Ammon's horn (tissue), 1 donor: ENCODE measurements at places on chromosomes 11 and 22.

DNA sequence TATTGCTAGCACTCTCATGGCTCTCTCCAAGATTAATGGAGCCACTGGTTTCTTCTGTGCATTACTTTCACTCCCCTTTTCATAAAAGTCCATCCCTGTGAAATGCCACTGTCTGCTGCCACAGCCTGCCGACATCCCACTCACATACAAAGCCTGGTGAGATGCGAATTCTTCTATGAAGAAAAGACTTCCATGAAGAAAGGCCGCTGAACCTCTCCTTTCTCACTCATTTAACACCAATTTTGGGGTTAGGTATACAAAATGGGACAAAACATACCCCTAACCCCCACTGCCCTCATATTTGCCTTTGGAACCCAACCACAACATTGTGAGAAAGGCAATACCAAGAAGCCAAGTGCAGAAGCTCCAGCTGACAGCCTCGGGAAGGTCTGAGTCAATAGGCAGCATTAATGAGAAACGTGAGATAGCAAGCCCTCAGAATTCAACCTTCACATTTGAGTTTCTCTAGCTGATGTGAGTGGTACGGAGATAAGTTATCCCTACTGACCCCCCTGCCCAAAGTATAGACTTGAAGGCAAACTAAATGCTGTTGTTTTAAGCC, 156.4 kb downstream of the ATG16L2 start:
- DNase-seq, result no peak

DNA sequence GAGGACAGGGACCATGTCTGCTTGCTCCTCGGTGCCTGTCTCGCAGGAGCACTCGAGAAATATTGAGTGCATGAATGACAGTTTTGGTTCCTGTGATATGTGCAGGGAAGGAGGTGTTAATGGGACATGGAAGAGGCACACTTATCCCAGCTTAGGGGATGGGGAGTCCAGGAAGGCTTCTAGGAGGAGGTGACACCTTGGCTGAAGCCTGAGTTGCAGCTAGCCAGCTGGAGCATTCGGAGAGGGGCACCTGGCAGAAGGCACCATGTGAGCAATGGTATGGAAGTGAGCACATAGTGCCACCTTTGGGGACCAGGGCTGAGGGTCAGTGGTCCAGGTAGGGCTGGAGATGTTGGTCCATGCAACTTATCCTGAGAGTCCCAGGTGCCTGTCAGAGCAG, 18.9 kb downstream of the SGSM1 start:
- no peak for DNase-seq

DNA sequence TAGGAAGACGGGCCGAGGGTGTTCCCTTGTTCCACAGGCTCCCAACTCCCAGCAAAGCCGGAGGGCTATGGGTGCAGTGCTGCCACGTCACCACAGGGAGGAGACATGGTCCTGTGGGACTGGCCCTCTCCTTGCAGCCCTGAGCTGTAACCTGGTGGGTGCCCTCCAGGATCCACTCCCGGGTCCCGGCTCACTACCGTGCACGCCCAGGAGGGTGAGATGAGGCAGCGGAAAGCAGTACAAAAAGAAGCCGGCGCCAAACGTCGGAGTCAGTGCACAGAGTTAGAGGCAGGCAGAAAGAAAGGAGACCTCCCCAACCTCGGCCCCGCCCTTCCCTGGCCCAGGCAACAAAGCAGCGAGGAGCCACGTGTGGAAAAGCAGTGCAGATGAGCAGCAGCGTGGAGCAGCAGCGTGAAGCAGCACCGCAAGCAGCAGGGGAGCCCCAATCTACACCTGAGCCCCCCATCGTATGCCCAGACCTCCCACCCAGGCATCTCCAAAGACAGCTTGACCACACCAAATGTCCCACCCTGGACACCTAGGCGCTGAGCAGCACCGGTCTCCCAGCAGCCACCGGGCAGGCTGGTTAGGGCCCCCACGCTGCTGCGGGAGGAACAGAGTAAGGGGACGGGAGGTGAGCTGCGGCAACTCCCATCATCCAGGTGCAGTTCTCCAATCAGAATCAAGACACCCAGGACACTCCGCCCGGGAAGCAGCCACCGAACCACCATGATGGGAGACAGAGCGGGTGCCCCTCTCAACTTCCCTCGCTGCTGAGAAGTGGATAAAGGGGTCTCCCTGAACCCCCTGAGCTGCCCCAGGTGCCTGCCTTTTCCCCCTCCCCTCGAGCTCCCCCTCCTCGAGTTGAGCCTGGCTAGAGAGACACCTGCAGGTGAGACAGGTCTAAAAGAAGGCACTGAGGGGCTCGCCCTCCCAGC, 28.8 kb downstream of the IGSF9B start:
- DNase-seq, result peak; percentile 78

- DNase-seq, result no peak
Observed at GRCh38 chr11:122045181-122045586, 70.8 kb downstream of the BLID start.

DNA sequence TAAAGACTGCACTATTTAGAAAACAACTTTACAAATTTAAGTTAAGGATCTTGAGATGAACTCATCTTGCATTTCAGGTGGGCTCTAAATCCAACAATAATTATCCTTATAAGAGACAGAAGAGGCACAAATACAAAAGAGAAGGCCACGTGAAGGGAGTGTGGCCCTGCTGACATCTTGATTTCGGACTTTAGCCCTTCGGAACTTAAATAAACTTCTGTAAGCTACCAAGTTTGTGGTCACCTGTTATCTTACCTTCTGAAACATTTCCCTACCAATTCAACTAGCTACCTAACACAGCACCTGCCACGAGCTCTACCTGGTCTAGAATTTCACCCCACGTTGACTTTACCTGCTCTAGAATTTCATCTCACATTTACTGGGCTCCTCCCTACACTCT, 42.9 kb upstream of the ARHGAP32 start:
- DNase-seq, result no peak
